ENCODE measurements at places on chromosomes 7 and 10. TPM values are rescaled to one million over a fixed set of nuclear protein-coding genes. Genes with fewer than 3 reads are reported as not detected.

GRCh38 chr10:12707461-12708185 is 293.9 kb downstream of the CCDC3 start:
- no peaks in the 10 kb centered on the region for H3K36me3 ChIP-seq
- H3K4me1 ChIP-seq: no peaks in the 10 kb centered on the region
- H3K27ac ChIP-seq: no peak overlapping the region
- DNase-seq: no peak
- no peak overlapping the region for H3K4me3 ChIP-seq

- H3K4me1 ChIP-seq: no peaks in the 10 kb centered on the region
- no peaks in the 10 kb centered on the region for H3K27me3 ChIP-seq
- H3K4me3 ChIP-seq: no peak overlapping the region
- H3K36me3 ChIP-seq: no peaks in the 10 kb centered on the region
- no peak for DNase-seq
Observed at GRCh38 chr7:158724658-158725505, 20.3 kb upstream of the NCAPG2 start.

The DGKB gene
- total RNA-seq: not detected

The LOXL4 gene
- not detected for total RNA-seq

Measured in CD8-positive, alpha-beta memory T cell (primary cell).